ENCODE measurements at places on chromosomes 2 and 18.

GRCh38 chr2:200185628-200186000 is 120.9 kb upstream of the SPATS2L start:
- DNase-seq: no peak

DNA sequence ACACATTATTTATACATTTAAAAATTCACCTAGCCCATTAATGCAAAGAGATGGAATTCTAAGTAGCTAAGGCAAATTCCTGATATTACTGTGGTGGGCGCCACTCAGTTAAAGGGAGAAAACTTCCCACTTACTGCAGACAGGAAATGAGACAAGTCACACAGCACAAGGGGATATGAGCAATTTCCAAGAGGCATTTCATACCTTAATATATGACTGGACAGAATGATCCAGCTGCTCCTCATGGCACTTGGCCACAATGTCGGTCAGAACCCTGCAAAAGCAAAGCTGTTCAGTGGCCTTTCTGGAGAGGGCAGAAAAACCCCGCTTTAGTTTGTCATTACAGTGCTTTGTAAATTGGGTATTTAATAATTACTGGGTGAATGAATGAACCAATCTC is 121.4 kb upstream of the CCDC195 start:
- DNase-seq: no peak

- no peak for DNase-seq
These were observed 6.8 kb upstream of the GALM start for GRCh38 chr2:38659115-38659514.

- no peak for DNase-seq
These were observed 567.2 kb downstream of the SATB2 start for GRCh38 chr2:198890490-198890889.

DNA sequence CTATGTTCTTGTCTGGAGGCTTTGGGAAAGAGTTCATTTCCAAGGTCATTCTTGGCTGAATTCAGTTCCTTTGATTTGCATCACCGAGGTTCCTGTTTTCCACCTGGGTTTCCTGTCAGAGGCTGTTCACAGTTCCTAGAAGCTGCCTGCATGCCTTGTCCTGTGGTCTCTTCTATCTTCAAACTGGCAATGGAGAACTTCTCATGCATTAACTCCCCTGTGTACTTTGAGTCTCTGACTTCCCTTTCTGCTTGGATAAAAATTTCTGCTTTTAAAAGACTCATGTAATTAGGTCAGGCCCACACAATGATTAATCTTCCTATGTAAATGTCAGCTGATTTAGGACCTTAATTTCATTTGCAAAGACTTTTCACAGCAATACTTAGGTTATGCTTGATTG is 499.3 kb upstream of the FANCL start:
- no peak for DNase-seq

- no peak for DNase-seq
These were observed 88.8 kb downstream of the FHOD3 start for GRCh38 chr18:36386150-36386920.

GRCh38 chr2:169119851-169120250 is 50.5 kb downstream of the DHRS9 start:
- DNase-seq: no peak

GRCh38 chr2:96729748-96730147 is 10.1 kb downstream of the LMAN2L start:
- no peak for DNase-seq

DNA sequence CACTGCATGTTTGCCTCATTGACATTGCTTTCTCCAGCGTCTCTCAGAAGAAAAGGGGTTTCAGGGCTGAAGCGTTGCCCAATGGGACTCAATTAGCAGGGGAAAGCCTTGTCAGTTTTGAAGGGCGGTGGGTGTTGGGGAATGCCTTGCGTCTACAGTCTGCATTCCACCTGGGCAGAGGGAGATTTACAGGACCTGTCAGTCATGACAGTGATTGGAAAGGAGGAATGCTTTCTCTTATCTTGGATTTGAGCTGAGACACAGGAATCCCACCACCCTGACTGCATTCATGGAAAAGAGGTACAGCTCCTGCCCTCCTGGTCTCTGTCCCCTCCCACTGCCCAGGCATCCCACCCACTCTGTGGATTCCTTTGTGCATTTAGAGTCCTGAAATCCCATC is 123.9 kb downstream of the ACKR3 start:
- no peak for DNase-seq

- no peak for DNase-seq
These were observed 25.8 kb downstream of the PKP4 start for GRCh38 chr2:158482594-158482993.

DNA sequence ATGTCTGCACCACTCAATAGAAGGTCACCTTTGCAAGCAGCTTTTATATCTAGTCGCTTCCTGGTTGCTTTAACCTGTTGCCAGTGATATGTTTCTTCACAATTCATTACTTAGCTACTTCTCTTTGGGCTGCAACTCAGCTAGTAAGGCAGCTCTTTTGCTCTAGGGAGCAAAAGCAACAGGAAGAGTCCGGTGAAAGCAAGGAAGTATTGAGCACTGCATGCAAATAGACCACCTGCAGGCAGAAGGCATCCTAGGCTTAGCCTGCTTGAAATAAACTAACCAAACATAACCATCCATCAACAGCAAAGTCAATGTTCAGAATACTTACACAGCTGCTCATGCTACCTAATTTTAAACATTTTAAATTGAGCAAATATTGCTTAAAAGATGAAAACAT is 529.2 kb upstream of the LINC00305 start:
- DNase-seq: no peak

DNA sequence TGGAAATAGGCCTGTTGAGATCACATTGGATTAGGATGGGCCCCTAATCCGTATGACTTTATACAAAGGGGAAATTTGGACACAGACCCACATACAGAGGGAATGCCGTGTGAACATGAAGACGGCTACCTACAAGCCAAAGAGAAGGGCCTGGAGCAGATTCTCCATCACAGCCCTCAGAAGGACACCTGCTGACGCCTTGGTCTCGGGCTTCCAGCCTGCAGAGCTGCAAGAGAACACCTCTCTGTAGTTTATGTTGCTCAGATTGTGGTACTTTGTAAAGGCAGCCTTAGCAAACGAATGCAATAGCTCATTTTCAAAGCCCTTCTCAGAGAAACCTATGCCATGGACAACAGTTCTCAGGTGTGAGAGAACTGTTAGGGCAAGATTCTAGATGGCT is 86.1 kb downstream of the LONRF2 start:
- no peak for DNase-seq

DNA sequence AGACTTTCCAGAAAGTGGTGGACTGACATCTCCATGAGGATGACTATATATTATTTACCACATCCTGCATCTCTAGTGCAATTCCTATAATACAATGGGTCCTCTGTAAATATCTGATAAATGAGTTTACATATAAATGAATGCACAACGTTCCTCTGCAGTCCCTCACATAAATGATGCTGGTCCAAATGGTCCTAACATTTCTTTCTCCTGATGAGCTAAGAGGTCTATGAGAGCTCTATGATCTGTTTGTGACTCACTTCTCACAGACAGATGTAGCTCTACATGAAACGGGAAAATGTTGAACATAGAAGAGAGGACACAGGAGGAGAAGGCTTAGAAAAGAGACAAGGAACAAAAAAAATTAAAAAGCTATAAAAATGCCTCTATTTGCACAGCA is 201.2 kb upstream of the PIK3C3 start:
- no peak for DNase-seq

DNA sequence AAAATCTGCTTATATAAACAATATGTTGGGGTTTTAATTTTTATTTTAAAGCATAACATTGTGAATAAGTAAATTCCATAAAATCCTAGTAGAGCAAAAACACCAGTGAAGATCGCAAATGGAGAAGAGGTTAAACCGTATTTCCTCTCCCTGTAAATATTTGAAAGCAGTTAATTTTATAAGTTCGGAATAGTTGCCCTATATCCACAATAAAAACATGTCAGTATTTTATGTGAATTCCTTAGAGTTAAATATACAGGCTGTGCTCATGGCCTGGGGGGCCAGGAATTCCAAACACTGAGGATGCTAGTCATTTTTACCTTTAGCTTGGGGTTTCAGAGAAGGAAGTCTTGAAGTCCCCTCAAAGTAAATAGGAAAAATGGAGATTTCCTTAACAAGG is 135.0 kb downstream of the FIGN start:
- DNase-seq: no peak

GRCh38 chr2:64012115-64012514 is 7.1 kb downstream of the VPS54 start:
- DNase-seq: no peak

GRCh38 chr2:101041413-101041812 is 39.3 kb downstream of the RPL31 start:
- no peak for DNase-seq

DNA sequence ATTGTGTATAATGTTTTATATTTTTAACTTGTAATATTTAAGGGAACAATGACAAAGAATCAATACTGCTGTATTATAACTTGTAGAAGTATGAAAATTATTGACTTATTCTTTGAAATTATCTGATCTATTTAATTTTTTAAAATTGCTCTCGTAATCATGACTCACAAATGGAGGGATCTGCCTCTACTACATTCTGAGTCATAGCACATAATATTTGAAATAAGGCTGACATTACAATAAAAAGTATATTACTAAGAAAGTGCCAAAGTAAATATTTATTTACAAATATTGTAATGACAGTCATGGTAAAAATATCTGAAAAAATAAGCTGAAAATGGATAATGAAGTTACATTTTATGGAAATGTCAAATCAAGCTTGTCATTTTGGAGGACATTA is 1144.6 kb upstream of the CDH2 start:
- no peak for DNase-seq

DNA sequence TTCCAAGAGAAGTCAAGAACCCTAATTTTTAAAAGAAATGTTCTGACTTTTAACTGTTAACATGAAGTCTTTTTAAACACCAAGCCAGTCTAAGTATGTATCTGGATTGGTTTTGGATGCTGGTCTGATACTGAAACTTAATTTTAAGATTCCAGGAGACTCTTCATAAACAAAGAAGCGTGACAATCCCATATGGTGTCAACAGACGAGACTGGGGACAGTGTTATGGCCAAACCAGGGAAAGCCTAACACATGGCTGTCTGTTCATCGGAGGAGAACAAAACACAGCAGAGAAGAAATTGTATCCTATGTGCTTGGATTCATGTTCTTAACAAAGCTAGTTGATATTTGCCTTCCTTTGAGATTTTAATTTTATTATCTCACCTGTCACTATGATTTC is 80.5 kb upstream of the UPP2 start:
- no peak for DNase-seq

DNA sequence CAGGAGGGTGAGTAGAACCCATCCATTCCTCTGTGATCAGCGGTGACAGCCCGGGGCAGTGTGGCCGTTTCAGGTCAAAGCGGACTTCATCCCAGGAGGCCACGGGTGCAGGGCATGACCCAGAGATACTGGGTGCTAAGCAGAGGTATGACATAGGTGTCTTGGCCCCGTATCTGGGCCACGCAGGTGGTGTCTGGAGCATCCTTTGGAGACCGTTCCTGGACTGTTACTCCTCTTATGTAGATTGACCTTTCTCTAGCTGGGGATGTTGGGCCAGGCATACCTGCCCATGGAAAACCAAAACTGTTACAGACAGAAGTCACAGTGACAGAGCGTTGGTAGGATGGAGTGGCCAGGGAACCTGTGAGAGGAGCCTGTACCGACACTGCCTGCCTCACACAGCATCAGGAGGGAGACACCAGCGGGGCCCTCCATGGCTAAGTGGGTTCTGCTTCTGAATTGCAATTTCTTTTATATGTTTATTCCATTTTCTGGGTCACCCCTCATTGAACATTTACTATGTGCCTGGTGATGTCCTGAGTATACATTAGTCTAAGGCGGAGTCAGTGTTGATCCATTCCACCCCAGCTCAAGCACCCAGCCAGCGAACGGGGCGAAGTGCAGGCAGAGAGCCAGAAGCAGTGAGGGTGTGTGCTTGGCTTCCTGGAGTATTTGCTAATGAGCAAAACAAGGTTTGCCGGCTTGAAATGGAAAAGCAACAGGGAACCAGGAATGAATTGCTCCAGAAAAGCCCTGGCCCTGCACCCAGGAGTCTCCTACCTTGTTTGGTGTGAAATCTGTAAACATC is 141.7 kb downstream of the SH3RF3 start:
- DNase-seq: peak; percentile 3

- no peak for DNase-seq
These were observed 32.7 kb upstream of the ALKAL2 start for GRCh38 chr2:320561-320960.

- DNase-seq: no peak
These were observed 483 bp downstream of the TRAPPC8 start for GRCh38 chr18:31942291-31942998.

DNA sequence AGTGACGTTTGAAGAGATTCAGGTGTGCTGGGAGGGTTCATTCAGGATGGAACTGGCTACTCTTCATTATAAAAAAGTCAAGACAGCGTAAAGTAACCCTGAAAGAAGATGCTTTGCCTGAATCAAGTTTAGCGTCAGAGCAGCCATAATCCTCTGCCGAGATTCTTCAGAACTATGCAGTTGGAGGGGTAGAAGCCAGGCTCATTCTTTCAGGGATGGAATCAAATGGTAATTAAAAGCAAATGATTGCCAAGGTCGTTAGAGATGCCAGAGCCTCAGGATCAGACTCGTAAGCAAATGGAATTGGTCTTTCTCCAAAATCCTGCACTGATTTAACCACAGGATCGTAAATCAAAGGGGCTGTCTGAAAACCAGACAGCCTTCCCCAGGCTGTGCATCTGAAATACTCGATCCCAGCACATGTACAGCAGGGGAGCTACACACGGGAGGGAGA is 21.9 kb downstream of the APCDD1 start:
- no peak for DNase-seq

DNA sequence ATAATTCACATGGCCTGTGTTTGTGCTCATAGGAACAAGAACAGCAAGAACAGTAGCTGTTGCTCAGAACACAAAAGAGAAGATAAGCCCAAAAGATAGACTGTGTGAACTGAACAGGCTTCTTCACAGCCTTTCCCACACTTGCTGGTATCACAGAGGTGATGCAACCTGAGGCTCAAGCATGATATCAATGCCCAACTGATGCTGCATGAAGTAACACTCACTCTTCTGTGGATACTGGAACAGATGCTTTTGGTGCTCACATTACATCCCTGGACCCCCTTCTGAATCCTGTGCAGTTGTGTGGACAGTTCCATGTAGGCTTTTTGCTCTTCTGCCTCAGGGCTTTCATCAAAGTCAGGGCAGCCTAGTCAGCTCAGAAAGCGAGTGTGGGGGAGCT is 88.4 kb upstream of the RND3 start:
- no peak for DNase-seq

DNA sequence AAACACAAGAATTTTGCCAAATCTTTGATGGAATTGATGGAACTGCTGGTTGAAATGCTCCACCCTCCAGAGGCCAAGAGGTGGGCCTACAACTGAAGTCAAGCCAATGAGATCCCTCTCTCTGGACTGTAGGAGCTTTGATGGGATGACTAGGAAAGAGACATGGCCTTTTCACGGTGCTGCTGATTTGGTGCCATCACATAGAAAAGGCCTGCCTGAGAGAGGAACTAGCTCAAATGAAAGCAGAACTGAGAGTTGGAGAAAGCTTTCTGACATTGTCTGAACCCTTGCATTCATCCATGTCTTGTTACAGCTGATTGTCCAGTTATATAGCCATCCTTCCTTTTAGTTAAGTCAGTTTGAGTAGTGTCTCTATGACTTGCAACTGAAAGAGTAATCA is 283.8 kb upstream of the LYPD1 start:
- DNase-seq: no peak
